ENCODE measurements at places on chromosomes 4 and X.

- DNase-seq: no peak
Observed at GRCh38 chr4:155604718-155605626, 61.7 kb upstream of the GUCY1A1 start.

DNA sequence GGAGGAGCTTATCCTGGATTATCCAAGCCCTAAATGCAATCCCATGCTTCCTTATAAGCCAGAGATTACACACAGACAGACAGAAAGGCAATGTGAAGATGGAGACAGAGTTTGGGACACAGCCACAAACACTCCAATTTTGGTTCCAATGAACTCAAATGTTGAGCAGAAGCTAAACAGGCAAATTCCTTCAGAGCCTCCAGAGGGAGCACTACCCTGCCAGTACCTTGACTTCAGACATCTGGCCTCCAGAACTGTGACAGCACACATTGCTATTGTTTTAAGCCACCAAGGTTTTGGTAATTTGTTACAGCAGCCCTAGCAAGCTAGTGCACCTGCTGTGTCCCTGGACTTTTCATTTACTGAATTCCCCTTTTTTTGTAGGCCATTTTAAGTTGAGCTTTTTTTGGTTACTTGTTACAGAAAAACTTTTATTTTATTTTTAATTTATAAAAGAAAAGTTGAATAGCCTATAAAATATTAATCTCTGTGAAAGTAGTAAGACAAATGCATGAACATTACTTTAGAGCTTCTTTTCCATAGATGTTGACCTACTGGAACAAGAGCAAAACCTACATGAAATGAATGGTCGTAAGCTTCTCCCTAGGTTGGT lies 33.4 kb upstream of the SRD5A3 start:
- DNase-seq: no peak

DNA sequence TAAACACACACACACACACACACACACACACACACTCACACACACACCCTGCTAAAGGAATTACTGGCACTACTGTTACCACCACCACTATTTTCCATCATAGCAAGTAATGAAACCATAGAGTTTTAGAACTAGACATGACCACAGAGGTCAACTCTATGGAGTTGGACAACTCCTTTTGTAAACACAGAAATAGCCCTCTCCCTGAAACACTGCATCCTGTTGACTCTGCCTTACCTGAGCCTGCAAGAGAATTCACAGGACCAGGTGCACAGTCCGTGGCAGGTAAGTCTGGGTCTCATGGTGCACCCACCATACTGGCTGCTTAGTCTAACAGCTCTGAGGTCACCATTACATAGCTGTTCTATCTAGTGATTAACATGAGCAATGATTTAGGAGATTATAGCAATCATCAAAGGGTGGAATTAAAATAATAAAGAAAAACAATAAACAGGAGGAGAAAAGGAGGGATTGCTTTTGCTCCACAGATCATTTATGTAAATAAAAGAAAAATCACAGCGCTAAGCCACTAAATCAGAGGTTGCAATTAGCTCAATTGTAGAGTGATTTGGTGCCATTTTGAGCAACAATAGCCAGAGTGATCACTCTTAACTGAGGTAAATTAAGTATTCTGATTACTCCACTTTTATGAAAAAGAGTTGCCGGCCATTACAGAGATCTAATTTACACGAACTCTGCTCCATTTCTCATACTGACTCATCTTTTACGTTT lies 340.0 kb upstream of the RASGEF1B start:
- DNase-seq: no peak

- DNase-seq: no peak
Observed at GRCh38 chrX:106906361-106906760, 3.2 kb upstream of the RIPPLY1 start.

DNA sequence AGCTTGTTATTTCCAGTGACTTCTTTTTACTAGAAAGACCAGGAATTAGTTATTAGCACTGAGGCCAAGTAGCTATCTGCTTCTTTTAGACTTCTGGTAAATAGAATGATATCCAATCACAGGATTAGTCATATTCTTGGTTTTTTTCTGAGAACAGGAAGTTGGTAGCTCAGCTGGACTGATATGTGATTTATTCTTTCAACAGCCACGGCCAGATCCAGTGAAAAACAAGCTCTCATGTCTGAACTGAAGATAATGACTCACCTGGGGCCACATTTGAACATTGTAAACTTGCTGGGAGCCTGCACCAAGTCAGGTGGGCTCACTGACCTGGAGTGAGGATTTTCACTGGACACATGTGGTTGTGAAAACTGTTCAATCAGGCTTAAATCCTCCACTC lies 48.6 kb downstream of the PDGFRA start:
- DNase-seq: no peak

GRCh38 chrX:12799118-12799517 lies 7.9 kb downstream of the PRPS2 start:
- DNase-seq: no peak

DNA sequence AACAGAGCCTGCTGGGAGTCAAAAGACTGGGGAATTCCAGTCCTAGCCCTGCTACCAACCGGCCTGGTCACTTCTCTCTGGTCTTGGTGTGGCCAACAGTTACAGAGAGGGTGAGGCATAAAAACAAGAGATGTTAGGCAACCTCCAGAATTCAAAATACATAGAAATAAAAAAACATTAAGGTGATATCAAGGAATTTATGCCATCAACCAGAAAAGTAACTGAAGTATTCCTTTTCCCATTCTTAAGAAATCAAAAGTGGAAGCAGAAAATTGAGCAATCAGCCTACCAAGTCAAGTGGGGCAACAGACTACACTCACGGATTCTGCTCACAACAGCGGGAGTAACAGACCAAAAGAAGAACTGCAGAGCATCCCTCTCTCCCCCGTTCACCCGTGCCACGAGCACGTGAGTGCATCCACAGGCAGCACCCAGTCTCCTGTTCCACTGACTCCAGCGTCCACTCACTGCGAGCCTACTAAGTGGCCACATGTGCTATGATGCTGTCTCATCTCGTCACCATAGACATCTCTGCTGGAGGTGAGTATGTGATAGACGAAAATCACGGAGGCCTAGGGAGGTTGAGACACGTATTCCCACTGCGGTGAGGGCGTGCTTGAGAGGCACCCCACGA lies 29.3 kb downstream of the AFAP1 start:
- no peak for DNase-seq

- no peak for DNase-seq
Observed at GRCh38 chrX:13066391-13066790, 22.0 kb upstream of the FAM9C start.

DNA sequence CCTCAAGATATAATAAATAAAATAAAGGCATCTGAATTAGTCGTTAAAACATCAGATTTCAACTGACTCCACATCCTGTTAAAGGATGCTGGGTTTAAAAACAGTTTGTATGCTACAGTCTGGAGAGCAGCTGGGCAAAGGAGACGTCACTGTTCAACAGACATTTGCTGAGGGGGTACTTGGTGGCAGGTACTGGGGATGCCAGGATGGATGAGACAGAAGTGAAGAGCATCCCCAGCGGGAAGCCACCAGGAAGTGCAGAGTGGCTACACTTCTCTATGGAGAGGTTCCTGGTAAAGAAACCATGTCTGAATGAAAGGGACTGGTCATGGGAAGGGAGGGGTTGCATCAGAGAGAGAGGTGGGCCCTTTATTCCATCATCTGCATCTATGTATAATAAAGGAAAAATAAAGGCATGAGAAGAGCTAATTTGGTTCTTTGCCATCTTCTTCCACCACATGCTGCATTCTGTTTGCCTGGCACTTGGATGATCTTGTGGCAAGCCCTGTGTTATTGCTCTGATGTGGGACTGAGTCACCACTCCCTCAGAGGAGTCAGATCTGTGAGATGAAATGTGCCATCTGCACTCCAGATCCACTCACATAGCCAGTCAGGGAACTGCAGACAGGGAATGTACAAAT lies 145.0 kb downstream of the SOWAHB start:
- DNase-seq: peak; percentile 77

GRCh38 chr4:1044469-1045192 lies 33.2 kb downstream of the FGFRL1 start:
- DNase-seq: no peak

DNA sequence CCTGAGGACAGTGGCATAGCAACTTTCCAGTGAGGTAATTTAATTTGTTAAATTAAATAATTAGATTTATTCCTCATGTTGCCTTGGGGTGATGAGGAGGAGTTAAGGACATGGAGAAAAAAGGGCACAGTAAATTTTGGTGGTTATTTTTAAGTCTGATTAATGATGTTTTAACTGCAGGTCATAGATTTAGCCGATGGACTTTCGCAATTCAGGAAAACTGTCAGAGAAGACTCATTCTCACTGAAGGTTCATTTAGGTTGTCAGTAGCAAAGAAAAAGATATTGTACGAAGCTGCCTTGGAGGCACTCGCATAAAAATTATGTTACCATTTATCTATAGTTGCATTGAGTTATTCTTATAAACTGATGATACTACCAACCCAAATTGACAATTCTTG lies 164.2 kb upstream of the PITX2 start:
- no peak for DNase-seq

GRCh38 chrX:21738210-21738949 lies 19.5 kb downstream of the SMPX start:
- no peak for DNase-seq

- no peak for DNase-seq
Observed at GRCh38 chrX:2782171-2782570, 30.3 kb downstream of the XG start.

GRCh38 chr4:107035819-107036583 lies at the start of gene DKK2:
TSS of gene DKK2 (minus strand) at chr4:107036313. CDS start at chr4:107035591, 722 bp downstream.
- DNase-seq: no peak

GRCh38 chrX:74656079-74656745 lies 41.8 kb upstream of the RLIM start:
- no peak for DNase-seq

- DNase-seq: no peak
Observed at GRCh38 chr4:182192511-182193181, 50.6 kb upstream of the TENM3 start.

- DNase-seq: no peak
Observed at GRCh38 chr4:156962528-156962974, 9.0 kb downstream of the PDGFC start.

DNA sequence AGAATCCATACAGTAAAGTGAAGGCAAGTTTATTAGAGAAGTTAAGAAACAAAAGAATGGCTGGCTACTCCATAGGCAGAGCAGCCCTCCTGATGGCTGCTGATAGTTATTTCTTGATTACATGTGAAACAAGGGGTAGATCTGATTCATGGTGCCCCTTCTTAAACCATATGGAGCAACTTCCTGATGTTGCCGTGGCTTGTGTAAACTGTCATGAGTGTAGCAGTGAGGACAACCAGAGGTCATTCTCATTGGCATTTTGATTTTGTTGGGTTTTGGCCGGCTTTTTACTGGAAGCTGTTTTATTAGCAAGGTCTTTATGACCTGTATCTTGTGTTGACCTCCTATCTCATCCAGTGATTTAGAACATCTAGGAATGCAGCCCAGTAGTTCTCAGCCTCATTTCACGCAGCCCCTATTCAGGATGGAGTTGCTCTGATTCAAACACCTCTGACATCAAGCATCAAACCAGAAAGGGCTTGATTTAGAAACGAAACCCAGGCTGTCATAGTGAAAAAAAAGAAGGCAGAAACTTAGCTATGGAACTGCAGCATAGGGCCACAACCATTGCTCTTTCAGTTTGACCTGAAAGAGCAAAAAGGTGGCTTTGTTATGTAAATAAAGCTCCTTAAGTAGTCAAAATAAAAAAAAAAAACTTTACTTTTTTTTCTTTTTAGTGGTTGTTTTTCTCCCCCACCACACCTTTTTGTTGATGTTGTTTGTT lies 37.8 kb downstream of the SPCS3 start:
- DNase-seq: no peak

DNA sequence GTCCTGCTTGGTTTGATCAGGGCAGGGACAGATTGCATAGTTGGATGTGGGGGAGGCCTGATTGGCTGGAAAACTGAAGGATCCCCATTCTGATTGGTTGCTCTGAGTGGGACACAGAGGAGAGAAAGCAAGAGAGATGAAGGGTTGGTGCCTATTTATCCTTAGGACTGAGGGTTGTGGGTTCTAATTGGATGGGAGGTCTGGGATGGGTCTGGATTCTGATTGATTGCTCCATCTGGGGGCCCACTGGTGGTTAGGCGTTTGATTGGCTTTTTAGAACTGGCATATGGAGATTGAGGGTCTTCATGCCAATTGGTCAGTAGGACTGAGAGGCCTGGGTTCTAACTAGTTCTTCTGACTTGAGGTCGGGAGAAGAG lies 644 bp upstream of the EBP start:
- no peak for DNase-seq

- no peak for DNase-seq
Observed at GRCh38 chrX:41984628-41985027, 61.3 kb upstream of the CASK start.

DNA sequence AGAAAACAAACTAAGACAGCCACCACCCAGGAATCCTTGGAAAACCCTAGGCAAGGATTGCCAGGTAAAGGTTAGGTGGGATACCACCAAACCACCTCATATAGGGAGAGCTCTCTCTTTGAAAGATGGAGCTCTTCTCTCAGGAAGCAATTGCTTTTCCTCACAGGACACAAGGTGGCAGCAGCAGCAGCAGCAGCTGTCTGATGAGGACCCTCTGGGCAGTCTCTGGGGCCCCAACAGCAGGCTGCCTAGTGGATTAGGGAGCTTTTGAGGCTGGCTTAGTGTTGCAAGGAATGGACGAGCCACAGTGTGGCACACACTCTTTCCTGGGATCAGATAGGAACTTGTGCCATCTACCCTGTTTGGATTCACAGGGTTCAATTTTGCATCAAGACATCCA lies 41.4 kb upstream of the CHRDL1 start:
- DNase-seq: no peak

DNA sequence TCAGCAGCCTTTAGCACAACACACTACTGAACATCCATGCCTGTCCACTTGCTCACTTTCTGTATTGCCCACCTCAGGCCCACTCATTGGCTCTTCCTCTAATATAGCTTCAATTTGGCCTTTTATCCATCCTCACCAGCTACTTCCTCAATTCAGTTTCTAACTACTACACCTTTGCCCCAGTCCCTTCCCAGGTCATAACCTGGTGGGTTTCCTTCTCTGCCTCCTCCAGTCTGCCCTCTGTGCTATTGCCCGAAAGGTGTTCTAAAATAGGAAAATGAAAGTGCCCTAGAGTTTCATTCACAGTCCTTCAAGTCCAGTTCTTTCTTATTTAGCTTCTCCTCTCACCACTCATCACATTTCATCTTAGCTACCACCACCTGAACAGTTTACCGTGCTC lies 23.1 kb downstream of the MOSPD2 start:
- no peak for DNase-seq

- DNase-seq: no peak
Observed at GRCh38 chrX:150547375-150548115, 20.9 kb upstream of the MTM1 start.

All from brain pericyte (primary cell).